Activated naive CD8-positive, alpha-beta T cell treated with anti-CD3 and anti-CD28 coated beads, Interleukin-2, amount 10 ng/mL, durations not matched to agents 7 days and 5 days (primary cell): ENCODE measurements at places on chromosomes 16 and 17.

DNA sequence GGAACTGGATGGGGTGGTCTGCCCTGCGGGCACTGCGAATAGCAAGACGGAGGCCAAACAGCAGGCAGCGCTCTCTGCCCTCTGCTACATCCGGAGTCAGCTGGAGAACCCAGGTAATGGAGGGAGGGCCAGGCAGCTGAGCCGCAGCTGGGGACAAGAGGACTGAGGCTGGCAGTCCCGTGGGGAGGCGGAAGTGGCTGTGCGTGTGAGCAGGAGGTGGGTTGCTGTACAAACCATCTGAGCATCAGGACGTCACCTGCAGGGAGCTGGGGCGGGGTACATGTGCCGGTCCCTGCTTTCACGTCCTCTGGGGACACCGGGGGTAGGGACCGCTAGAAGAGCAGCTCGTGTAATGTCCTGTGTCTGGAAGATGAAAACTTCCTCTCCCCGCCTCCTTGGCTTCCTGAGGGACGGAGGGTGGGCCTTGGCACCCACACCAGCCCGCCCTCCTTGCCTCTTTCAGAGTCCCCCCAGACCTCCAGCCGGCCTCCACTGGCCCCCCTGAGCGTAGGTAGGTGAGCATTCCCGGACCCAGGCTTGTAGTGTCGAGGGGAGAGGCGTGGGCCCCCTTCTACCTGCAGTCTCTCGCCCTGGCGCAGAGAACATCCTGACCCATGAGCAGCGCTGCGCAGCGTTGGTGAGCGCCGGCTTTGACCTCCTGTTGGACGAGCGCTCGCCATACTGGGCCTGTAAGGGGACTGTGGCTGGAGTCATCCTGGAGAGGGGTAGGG, 3.7 kb downstream of the ADAD2 start:
- peak; percentile 72 for DNase-seq

DNA sequence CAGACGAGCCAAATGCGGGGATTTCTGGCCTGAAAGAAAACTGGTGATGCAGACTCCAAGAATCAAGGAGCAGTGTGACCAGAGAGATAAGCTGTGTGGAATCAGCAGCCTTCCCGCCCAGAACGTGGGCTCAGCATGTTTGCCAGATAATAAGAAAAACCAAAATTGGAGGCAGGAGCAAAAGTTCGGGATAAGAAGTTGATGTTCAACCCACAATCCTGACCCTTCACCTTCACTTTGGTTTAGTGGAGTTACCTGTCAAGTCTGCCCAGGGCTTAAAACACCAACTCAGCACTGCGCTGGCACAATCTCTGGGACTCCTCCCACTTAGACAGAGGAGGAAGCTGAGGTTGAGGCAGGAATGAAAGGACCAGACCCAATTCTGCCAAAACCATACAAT, 3.1 kb downstream of the SLC43A2 start:
- DNase-seq, result no peak

DNA sequence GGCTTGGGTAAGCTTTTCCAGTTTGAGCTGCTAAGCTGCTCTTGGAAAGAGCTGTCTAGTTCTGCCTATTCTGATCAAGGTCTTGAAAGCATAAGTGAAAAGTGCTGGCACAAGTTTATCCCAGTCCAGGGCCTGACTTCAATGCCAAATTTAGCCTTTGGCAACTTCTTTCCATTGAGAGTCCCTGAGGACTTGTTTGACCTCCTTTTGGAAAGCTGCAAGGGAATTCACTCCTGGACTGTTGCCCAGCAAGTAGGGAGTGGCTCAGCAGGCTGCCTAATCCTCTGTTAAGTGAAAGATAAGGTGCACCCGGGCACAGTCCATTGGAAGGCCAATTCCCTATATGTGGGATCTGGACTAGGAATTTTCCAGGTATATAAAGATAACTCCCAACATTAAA, 16.0 kb upstream of the TANC2 start:
- DNase-seq, result no peak

GRCh38 chr17:27993723-27994310, 48.7 kb upstream of the NLK start:
- no peak for DNase-seq

DNA sequence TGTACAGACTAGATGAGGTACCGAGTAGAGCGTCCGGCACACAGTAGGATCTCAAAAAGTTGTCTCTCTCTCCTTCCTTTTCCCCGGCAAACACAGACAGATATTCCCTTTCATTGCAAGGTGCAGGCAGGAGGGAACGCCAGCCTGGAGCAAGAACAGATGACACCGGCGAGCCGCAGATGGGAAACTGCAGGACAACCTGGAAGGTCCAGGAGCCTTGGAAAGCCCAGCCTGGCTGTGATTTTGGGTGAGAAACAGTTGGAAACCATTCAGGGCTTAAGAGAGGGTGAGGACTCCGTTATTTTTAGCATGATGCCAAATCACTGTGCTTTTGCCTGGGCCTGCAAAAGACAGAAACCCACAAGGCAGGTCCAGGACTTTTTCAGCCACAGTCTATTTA, 7.3 kb downstream of the CDH11 start:
- DNase-seq, result no peak

DNA sequence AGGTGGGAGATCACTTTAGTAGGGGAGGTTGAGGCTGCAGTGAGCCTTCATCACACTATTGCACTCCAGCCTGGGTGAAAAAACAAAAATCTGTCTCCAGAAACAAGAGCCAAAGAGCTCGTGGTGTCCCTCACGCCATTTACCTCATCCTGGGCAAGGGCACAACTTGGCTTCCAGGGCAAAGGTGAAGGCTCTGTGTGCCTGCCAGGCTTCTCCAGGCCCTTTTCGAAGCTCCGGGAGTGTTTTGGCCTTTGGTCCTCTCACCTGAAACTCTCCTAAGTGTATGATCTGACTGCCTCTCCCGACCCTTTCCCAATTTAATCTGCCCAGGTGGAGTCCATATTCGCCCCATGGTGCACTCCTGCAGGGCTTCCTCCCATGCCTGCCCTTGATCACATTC, 11.6 kb upstream of the CES3 start:
- no peak for DNase-seq

- DNase-seq, result no peak
Measured at GRCh38 chr17:41660221-41660711, 28.4 kb upstream of the EIF1 start.

GRCh38 chr16:23754594-23755483, at the start of gene CHP2:
Gene CHP2, plus strand, starts transcription at chr16:23755026. Its CDS starts 24 bp downstream, at chr16:23755050.
- no peak for DNase-seq

DNA sequence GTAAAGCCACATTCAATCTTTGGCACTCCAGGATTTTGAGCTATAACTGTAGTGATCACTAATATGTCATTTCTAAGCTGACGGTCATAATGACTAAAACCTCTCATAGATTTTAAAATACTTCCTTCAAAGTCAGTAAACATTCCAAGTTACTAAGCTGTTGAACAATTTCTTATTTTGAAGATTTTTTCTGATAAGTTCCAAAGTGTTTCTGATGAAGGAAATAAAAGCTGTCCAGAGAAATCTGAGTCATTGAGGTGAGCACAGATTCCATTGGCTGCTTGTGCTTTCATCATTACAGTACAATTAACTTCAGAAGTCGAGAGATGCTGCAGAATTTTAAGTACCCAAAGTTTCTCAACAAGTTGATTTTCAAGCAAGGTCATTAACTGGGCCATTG, 23.9 kb downstream of the NLRC5 start:
- DNase-seq, result no peak

DNA sequence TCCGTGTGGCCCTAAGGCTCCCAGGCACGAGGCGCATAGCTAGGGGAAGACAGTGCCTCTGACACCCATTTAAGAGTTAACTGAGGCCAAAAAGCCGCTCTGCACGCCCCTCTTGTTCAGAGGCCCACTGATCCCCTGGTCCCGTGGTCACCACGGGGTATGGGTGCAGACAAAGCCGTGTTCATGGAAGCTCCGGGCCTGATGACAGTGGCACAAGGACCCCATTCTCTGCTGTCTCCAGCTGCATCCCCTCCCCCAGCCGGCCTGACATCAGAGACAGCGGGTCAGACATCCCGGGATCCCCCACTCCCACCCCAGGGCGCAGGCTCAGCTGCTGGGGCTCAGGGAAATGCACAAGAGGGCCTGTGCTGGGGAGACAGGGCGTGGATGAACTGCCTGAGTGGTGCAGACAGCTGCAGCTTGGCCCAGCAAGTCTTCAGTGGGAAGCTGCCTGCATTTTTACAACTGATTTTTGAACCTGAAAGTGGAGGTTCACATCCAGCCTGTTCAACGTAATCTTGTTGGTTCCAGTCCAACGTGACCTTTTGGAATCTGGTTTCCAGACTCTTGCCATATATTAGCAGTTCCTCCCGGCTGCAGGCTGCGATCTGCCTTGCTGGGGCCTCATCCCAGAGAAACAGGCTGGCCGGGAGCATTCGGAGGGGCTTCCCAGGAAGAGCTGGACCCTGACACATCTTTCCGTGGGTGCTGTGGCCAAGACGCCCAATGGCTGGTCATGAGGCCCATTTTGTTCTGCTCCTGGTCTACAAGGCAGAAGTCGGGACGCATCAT, 9.7 kb upstream of the BAHCC1 start:
- no peak for DNase-seq

- DNase-seq, result no peak
Measured at GRCh38 chr17:73305845-73306836, 5.7 kb downstream of the CDC42EP4 start.

DNA sequence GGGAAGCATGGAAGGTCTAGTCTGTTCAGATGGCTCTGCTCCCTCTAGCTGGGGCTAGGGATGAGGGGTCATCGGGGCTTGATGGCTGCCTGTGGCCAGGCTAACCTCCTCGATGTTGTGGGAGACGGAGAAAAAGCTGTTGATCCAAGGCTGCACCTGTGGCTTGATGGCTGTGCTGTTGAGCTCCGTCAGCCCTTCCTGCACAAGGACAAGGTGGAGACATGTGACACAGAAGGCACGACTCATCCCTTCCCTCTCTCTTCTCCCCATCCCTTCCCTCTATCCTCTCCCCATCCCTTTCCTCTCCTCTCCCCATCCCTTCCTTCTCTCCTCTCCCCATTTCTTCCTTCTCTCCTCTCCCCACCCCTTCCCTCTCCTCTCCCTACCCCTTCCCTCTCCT, 28.2 kb downstream of the FCSK start:
- DNase-seq, result no peak

DNA sequence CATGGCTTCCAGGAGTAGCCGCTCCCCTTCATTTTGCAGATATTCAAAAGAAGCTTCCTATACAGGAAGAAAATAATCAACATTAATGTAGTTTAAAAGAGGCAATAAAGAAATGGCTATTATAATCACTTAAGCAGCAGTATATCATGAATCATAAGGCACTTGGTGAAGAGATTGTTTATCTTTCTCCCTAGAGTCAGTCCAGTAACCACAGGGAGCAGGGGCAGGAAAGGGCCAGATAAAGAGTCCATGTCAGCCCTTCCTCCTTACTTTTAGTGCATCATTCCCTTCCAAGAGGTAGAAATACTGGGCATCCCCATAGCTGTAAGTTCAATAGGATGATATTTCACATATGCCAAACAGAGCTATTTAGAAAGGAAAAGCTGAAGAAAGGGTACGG, 184.6 kb upstream of the C17orf78 start:
- no peak for DNase-seq

GRCh38 chr17:76467809-76468633, 618 bp downstream of the AANAT start:
- DNase-seq, result no peak

DNA sequence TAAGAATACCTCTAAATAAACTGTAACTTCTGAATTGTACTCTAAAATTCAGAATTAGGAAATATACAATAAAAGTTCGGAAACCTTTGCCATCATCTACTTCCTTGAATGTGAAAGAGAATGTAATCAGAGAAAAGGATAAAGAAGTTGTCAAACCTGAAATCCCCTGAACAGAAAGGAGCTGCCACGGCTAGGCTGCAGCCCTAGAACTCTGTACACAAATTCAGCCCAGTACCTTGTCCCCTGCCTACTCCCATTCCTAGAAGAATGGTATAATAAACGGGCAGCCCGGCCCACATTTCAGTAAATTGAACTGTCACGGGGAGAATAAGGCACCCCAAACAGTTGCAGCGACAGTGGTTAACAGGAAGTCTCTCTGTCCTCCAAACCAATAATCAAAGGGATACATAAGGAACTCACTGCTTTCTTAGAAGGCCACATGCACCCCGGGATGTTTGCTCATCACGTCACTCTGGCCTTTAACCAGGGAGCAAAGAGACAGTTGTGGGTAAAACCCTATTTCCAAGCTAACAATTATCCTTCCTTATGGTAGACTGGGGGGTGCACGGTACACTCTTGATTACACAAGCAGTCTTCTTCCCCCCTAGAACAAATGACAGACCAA, 24.3 kb upstream of the RFFL start:
- DNase-seq, result peak; percentile 35

DNA sequence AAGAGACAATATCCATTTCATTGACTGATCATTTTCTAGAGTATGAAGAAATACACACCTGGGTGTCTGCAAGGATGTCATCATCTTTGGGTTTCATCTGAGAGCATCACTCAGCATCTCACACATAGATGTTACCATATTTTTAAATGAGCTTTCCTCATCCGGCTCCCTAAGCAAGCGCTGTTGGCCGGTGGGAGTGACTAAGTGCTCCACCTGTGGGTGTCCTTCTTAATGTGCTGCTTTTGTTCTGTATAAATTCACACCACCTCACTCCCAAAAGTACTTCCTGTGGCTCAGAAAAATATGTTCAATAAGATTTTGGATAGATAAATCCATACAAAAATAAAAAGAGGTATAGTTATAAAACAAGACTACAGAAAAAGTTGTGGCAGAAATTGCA, 7.4 kb downstream of the SSTR2 start:
- no peak for DNase-seq

DNA sequence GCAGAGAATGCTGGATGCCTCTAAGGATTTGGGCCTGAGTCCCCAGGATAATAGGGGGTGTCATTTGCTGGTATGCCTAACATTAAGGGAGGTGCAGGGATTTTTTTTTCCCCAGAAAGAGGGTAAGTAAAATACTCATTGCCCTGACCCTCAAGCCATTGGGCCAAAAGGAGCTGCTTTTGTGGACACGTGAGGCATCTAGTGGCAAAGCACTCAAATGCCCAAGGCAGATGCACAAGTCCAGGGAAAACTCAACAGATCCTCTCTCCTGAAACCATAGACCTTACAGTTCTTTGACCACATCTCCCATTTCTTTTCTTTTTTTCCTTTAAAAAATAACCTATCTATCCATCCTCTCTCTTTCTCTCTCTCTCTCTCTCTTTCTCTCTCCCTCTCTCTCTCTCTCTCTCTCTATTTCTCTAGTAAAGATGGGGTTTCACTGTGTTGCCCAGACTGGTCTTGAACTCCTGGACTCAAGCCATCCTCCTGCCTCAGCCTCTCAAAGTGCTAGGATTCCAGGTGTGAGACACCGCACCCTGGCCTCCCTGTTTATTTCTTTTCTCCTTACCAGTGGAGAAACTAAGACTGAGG, 11.8 kb downstream of the IRX5 start:
- no peak for DNase-seq

DNA sequence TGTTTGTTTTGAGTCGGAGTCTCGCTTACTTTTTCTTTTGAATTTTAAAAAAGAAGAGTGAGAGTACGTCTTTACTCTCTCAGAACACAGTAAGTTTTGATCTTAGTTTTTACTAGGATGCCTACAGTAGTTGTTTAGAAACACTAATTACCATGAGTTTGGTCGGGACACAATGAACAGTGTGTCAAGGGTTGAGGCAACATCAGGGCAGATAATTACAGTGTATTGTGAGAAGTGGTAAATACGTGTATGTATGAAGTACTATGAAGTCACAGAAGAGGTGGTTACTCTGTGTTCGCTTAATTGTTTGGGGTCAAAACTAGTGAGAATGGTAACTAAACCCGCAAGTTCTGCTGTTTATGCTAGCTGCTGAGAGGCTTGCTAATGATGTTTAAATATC, 18.2 kb downstream of the PAFAH1B1 start:
- DNase-seq, result no peak

- DNase-seq, result no peak
Measured at GRCh38 chr16:30958175-30959079, 873 bp downstream of the SETD1A start.

GRCh38 chr17:40248507-40248906, 29.4 kb downstream of the WIPF2 start:
- no peak for DNase-seq
